Aorta (tissue), 5 donors: ENCODE measurements at places on chromosomes 3 and 15.

DNA sequence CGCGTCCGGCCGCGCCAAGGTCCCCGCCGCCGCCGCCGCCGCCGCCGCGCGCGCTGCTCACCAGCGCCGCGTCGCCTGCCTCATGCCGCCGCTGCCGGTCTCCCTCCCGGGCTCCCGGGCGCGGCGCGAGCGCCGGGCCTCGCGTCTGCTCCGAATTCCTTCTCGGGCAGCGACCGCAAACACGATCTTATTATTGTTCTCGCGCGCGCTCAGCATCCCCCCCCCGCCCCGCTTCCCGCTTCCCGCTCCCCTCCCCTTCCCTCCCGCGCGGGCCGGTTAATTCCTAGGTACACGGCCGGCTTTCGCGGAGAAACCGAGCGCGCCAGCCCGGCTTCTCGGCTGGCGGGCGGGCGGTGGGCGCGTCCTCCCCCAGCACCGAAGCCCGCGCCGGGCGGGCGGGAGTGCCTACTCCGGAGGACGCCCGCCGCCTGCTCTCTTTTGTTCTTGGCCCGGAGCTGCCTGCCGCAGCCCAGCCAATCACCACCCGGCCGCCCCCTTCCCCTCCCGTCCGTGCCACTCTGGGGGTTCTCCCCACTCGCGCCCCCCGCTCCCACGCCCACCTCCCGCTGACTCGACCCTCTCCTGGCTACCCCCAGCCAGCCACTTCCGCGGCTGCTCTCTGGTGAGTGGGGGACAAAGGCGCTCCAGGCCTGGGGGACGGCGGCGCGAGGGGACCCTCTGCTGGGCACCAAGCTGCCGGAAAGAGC lies at the start of gene HDGFL3:
Gene HDGFL3 (minus strand): TSS at position 164 of the 707 bp plus-strand sequence. CDS start 409 bp downstream, outside the sequence.
- DNase-seq = peak; percentile 88

DNA sequence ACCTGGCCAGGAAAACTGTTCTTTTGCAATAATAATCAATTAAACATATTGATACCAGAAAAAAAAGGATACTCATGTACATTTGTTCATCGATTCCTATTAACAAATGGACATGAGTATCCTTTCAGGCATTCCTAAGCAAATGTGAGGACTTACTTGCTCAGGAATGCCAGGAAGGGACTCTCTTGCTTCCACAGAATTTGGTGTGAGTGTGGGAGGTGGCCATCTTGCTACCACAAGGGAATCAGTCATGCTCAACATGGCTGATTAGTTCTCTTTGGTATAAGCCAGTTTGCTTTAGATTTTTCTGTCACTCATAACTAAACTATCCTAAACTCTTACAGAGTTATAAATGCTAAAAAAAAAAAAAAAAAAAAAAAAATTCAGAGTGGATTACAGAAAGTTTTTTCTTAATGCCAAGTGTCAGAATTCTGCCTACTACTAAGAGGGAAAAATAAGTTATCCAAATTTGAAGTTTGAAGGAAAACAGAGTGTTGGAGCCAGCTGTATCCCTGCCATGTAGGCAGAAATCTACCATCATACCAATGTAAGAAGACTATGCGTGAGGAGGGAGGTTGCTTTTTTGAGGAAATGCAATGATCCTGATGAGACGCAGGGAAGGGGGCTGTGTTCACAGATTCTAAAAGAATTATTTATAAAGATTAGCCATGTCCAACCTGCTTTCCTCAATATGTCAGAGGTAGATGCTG lies 98.7 kb downstream of the PLD1 start:
- DNase-seq = no peak

GRCh38 chr15:25619761-25620160 lies 180.9 kb upstream of the UBE3A start:
- DNase-seq = no peak

DNA sequence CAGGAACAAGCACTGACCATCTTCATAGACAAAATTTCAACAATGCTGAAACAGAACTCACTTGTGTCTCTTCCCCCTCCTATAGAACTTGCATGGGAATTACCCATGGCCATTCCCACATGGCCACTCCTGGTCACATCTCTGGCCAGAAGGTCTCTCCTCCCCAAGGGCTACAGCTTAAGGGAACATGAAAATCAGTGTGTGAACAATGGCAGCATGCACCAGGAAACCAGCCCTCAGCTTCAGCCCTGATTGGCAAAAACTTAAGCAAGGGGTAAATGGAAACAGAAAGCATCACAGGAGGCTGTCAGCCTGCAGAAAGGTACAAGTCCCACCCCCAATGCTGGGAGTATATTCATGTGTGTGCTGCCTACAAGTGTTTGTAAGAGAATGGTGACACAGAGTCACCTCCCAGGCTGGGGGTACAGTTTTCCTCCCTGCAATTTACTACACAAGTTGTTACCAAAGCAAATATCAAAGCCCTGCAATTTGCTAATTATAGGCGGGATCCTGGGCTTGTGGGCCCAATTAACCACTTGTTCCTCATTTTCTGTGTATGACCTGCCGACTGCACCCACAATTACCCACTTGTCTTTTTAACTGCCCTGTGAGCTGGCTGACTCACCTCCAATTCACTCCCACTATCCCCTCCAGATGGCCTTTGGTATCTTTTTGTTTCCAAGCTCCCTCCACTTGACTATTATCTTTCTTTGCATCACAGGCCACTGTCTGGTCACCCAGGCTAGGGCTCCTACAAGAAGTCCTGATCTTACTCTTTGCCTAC lies 84.4 kb upstream of the HES1 start:
- no peak for DNase-seq

DNA sequence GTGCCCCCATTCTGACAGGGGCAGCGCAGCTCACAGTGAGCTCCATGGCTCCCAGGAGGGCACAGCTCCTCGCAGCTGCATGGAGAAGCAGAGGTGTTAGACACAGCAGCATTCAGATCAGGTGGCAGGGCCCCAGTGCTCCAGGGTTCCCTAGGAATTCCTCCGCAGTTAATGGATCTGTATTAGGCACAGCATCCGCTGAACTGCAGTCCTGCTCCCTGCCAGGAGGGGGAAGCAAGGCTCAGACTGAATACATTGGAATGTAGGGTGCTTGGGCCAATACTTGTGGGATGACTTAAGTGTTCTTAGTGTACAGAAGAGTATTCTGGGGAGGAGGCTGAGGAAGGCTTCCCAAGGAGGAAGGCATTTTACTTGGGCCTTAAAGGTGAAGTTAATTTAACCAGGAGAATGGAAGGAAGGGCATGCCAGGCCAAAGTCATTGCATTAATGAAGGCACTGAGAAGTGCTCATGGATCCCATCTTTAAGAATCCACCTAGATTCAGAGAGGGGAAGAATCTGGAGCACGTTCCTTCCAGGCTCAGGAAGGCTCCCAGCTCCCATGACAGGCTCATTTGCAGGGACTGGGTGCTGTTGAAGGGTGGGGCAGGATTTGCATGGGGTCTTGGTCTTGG lies 111.6 kb downstream of the RAB11A start:
- DNase-seq = peak; percentile 55

GRCh38 chr3:189853906-189854305 lies 222.7 kb downstream of the TP63 start:
- no peak for DNase-seq

DNA sequence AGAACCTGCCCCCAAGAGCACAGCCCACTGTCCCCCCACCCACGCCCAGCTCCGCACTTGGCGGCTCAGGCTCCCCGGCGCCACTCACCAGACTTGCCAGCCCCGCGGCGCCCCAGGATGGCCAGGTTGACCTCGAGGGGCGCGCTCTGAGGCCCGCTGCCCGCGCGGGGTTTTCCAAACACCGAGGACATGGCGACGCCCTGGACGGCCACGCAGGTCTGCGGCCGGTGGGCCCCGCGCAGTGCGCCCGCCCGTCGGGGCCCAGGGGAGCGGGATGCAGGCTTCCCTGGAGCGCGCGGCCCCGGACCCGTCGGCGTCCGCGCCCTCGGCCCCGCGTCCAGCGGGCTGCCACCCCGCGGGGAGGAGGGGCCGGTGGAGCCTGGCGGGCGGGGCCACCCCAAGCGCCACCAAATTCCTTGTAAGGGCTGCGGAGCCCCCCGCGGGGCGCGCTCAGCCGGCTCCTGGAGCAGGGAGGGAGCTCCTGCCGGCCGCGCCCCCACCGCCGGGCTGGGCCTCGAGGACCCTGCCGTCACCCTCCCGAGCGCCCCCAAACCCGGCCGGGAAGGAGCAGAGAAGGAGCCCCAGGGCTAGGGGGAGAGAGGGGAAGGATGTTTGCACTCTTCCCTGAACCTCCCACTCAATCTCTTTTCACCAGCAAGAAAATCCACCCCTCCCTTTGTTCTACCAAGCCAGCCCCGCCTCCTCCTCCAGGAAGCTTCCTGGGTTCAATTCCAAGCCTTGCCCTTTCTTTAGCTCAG lies at the start of gene RASL12:
Gene RASL12 (minus strand): TSS at position 347 of the 758 bp plus-strand sequence. CDS start 156 bp downstream, at position 191.
- peak; percentile 90 for DNase-seq
